ENCODE measurements at places on chromosomes 11 and 22. TPM values are rescaled to one million over a fixed set of nuclear protein-coding genes. Genes with fewer than 3 reads are reported as not detected.

DNA sequence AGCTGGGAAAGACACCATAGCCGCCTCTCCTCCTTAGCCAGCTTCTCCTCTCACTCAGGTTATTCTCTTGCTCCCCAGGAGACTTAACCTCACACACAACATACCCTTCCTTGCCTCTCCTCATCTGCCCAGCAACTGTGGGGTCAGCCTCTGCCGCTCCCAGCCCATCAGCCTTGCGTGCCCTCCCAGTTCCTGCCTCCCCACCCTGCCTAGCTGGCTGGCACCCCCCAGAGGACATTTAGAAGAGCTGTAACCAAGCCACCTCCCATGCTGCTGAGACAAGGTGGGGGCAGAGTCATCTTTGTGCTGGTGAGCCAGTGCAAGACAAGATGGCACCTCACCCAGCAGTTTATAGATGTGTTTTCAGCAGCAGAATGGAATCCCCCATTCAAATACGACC is 38.2 kb downstream of the TOM1 start:
- H3K36me3 ChIP-seq, result peaks cover 91% of the 10 kb centered on the region
- no peaks in the 10 kb centered on the region for H3K27me3 ChIP-seq
- peaks cover 33% of the 10 kb centered on the region for H3K4me1 ChIP-seq
- H3K27ac ChIP-seq, result no peak overlapping the region

WNT11 gene
- 0.30 TPM for total RNA-seq

DNA sequence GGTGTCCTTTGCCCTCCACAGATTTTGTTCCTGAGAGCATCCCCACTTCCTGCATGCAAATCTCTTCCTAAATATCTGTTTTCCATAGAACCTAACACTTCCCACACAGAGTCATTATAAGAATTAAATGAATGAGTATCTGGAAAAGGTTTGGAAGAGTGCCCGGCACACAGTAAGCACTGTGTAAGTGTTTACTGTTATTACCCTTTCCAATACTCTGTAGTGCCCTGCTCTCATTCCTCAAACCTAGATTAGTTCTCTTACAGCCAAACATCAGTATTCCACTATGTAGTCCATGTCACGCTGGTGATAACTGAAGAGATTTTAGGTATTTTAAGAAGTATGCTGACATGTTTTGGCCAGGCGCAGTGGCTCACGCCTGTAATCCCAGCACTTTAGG is 57.3 kb upstream of the PHF21A start:
- no peak overlapping the region for H3K27ac ChIP-seq
- H3K36me3 ChIP-seq, result no peaks in the 10 kb centered on the region
- no peaks in the 10 kb centered on the region for H3K4me1 ChIP-seq
- no peak for DNase-seq
- H3K4me3 ChIP-seq, result no peak overlapping the region

DNA sequence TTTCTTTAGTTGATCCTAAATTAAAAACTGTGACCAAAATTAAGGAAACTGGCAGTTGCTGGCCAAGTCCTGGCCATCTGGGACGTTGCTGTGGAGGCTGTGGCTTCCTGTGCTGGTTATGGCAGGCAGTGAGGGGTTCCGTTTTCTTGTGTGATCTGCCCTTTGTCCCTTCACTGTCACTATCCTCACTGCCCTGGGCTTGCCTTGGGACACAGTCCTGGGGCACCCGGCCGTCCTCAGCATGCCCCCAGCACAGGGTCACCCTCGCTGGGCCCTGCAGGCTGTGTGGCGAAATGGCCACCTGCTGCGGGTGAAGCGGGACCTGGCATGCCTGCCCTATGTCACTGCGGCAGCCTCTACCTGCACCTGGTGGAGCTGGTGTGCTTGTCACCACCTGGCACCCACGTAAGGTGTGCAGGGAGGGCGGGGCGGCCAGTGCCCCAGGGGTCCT is 52.5 kb upstream of the SLC22A12 start:
- H3K27me3 ChIP-seq, result peaks cover 14% of the 10 kb centered on the region
- no peak overlapping the region for H3K4me3 ChIP-seq
- no peaks in the 10 kb centered on the region for H3K36me3 ChIP-seq

DNA sequence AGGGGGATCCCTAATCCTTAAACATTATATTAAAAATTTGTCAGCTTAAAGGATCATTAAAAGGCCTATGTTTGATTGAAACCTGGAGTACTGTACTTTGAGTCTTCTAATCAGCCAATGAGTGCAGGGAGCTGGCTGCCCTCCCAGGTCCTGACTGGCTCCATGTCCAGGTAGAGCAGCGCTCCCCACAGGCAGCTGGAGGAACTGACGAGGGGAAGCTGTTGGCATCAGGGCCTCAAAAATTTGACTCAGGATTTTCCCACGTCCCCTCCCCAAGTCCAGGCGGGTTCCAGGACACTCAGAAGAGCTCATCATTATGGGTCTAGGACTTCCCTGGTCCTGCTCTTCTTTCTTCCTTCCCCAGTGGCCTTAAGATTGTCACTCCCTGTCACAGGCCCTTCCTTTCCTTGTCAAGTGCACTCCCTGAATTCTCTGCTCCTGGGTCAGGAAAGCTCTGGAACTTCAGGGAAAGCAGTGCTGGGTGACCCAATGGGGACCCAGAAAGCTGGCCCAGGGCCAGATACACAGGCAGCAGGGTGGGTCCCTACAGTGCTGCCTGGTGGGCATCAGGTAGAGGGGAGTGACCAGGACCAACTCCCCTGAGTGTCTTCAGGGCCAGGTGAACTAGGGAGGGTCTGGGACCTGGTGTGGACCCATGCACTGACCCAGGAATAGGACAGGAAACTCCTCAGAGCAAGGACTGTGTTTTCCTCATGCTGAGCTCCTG is 65.5 kb downstream of the GGTLC2 start:
- H3K27me3 ChIP-seq, result no peaks in the 10 kb centered on the region
- H3K4me1 ChIP-seq, result no peaks in the 10 kb centered on the region
- no peaks in the 10 kb centered on the region for H3K36me3 ChIP-seq
- H3K4me3 ChIP-seq, result no peak overlapping the region

All from CD4-positive, alpha-beta T cell (primary cell).